Activated naive CD4-positive, alpha-beta T cell treated with anti-CD3 and anti-CD28 coated beads for 36 hours (primary cell): ENCODE measurements at places on chromosomes 2 and 18. TPM values are rescaled to one million over a fixed set of nuclear protein-coding genes. Genes with fewer than 3 reads are reported as not detected.
A peak's percentile ranks its signal among the peaks of the same experiment; 100 is the strongest.

GRCh38 chr2:29022679-29023078, 41.6 kb downstream of the TOGARAM2 start:
- H3K4me1 ChIP-seq, result peaks cover 7% of the 10 kb centered on the region
- no peaks in the 10 kb centered on the region for H3K36me3 ChIP-seq
- no peak for DNase-seq
- no peaks in the 10 kb centered on the region for H3K27me3 ChIP-seq
- H3K27ac ChIP-seq, result no peak overlapping the region

GRCh38 chr2:217988014-217988839, 14.6 kb downstream of the TNS1 start:
- no peak overlapping the region for H3K4me3 ChIP-seq
- peak; percentile 85 for DNase-seq
- no peaks in the 10 kb centered on the region for H3K36me3 ChIP-seq
- H3K4me1 ChIP-seq, result no peaks in the 10 kb centered on the region
- H3K27me3 ChIP-seq, result no peaks in the 10 kb centered on the region

DNA sequence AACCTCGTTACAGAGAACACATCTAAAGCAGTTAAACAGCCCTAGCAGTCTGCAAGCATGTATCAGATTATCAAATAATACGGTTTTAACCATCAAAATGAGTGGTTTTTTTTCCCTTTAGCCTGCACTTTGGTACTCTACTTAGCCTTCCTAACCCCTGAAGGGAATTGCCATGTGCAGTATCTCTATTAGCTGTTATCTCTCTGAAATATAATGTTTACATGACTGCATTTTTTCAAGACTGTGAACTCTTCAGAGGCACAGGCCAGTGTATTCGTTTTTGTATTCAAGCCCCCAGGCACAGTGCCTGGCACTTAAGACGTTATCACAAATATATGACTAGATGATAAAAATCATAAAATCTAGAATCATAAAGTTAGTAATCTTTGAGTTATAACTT, 509.5 kb downstream of the PARD3B start:
- no peak overlapping the region for H3K4me3 ChIP-seq
- H3K27me3 ChIP-seq, result no peaks in the 10 kb centered on the region
- H3K36me3 ChIP-seq, result no peaks in the 10 kb centered on the region

- DNase-seq, result no peak
- H3K27me3 ChIP-seq, result no peaks in the 10 kb centered on the region
- H3K4me1 ChIP-seq, result no peaks in the 10 kb centered on the region
- no peak overlapping the region for H3K27ac ChIP-seq
- H3K36me3 ChIP-seq, result no peaks in the 10 kb centered on the region
- H3K4me3 ChIP-seq, result no peak overlapping the region
Observed at GRCh38 chr2:167147271-167147941, 259.1 kb downstream of the XIRP2 start.

DNA sequence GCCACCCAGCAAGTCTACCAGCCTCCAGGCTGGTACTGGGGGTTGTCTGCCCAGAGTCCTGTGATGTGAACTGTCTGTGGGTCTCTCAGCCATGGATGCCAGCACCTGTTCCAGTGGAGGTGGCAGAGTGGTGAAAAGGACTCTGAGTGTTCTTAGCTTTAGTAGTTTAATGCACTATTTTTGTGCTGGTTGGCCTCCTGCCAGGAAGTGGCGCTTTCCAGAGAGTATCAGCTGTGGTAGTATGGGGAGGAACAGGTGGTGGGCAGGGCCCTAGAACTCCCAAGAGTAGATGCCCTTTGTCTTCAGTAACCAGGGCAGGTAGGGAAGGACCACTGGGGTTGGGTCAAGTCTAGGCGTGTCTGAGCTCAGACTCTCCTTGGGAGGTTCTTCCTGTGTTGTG, 356.7 kb downstream of the STK39 start:
- DNase-seq, result no peak
- H3K4me1 ChIP-seq, result no peaks in the 10 kb centered on the region
- H3K27me3 ChIP-seq, result peaks cover 19% of the 10 kb centered on the region
- no peaks in the 10 kb centered on the region for H3K36me3 ChIP-seq
- H3K27ac ChIP-seq, result no peak overlapping the region
- no peak overlapping the region for H3K4me3 ChIP-seq

DNA sequence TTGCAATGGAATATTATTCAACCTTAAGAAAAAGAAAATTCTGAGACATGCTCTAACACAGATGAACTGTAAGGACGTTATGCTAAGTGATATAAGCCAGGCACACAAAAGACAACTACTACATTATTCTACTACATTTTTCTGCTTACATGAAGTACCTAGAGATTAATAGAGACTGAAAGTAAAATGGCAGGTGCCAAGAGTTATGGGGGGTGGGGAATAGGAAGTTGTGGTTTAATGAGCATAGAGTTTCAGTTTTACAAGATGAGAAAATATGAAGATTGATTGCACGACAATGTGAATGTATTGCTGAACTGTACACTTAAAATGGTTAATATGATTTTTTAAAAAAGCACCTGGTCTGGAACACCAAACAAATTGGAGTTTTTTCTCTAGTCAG, 1231.6 kb upstream of the DDX18 start:
- H3K4me3 ChIP-seq, result no peak overlapping the region
- H3K36me3 ChIP-seq, result no peaks in the 10 kb centered on the region
- no peak overlapping the region for H3K27ac ChIP-seq
- H3K4me1 ChIP-seq, result no peaks in the 10 kb centered on the region

DNA sequence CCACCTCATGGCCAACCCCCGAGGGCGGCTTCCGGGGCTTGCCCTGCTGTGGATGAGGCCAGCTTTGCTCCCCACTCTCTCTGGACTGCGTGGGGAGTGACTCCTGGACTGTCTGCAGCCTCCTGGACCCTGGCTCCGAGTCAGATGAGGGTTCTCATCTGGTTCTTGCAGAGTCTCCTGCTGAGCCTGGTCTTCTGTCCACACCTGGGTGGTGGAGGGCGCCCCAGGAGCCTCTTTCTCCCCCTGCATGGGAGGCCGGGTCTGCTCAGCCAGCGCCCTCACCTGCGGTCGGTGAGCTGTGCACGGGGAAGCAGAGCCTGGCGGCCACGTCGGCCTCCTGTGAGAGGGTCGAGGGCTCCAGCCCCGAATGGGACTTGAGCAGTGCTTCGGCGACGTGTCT, 78.3 kb downstream of the RTP5 start:
- no peak overlapping the region for H3K27ac ChIP-seq
- no peaks in the 10 kb centered on the region for H3K27me3 ChIP-seq
- peaks cover 7% of the 10 kb centered on the region for H3K4me1 ChIP-seq
- H3K36me3 ChIP-seq, result no peaks in the 10 kb centered on the region
- DNase-seq, result no peak

DNA sequence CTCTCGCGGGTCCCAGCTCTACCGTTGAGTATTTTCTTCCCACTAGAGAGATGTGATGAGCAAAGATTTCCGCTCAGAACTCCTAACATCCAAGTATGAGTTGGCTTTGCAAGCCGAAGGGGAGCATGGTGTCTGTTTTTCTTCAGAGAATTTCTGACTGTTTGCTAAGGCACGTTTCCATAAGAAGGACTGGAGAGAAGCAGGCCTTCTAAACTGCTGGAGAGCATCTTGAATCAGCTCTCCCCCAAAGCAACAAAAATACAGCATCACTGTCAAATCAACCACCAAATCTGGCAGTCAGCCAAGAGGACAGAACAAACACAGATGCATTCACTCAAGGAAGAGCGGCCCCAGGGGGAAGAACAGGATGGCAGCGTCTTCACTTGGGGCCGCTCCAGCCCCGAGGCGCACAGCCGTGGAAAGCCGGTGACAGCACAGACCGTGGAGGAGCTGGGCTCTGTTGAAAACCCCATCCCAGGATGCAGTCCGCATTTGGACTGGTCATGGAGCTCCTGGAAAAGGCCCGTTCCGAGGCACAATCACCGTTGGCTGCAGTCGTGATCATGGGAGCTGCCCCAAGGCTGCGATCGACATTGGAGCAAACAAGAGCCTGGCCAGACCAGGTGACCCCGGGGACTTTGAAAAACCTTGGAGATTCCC, 101.4 kb downstream of the NFATC1 start:
- no peaks in the 10 kb centered on the region for H3K27me3 ChIP-seq
- no peak overlapping the region for H3K27ac ChIP-seq
- DNase-seq, result no peak
- H3K4me3 ChIP-seq, result no peak overlapping the region
- peaks cover 58% of the 10 kb centered on the region for H3K36me3 ChIP-seq
- H3K4me1 ChIP-seq, result peaks cover 15% of the 10 kb centered on the region

GRCh38 chr18:53253789-53254188, 913.8 kb downstream of the DCC start:
- H3K36me3 ChIP-seq, result no peaks in the 10 kb centered on the region
- DNase-seq, result no peak
- H3K4me1 ChIP-seq, result no peaks in the 10 kb centered on the region
- H3K27me3 ChIP-seq, result no peaks in the 10 kb centered on the region

- H3K27me3 ChIP-seq, result no peaks in the 10 kb centered on the region
- H3K4me1 ChIP-seq, result no peaks in the 10 kb centered on the region
- peaks cover 2% of the 10 kb centered on the region for H3K36me3 ChIP-seq
- H3K27ac ChIP-seq, result no peak overlapping the region
- H3K4me3 ChIP-seq, result no peak overlapping the region
Observed at GRCh38 chr2:186058614-186059013, 320.0 kb downstream of the FSIP2 start.

DNA sequence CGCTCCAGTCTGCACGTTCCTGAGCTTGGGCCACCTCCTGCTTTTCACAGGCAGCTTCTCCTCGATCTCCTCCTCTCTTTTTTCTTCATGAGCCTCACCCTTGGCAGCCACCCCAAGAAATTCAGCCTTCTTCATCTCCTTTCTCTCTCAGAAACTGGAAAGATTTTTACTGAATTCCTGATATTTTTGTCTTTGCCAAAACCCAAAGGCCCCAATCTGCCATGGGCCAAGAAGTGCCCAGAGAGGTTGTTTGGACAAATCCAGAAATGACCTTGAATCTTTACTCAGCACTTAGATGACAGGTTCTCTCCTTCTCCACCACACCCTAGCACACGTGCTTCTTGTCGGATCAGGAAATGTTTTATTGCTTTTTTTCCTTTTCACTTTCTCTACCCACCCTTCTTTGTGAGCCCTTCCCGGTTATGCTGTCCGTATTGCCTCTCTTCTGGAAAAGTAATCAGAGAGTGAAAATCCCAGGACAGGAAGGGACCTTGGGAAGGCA, 134.5 kb upstream of the TNP1 start:
- H3K27me3 ChIP-seq, result peaks cover 9% of the 10 kb centered on the region
- H3K36me3 ChIP-seq, result no peaks in the 10 kb centered on the region
- H3K27ac ChIP-seq, result no peak overlapping the region
- DNase-seq, result no peak
- no peak overlapping the region for H3K4me3 ChIP-seq

GRCh38 chr2:24821433-24821891, 28.2 kb downstream of the CENPO start:
- H3K4me1 ChIP-seq, result peaks cover 11% of the 10 kb centered on the region
- H3K27ac ChIP-seq, result no peak overlapping the region
- H3K36me3 ChIP-seq, result peaks cover 57% of the 10 kb centered on the region

- DNase-seq, result no peak
- H3K4me1 ChIP-seq, result no peaks in the 10 kb centered on the region
- H3K27ac ChIP-seq, result no peak overlapping the region
Observed at GRCh38 chr2:145000376-145000775, 480.5 kb upstream of the ZEB2 start.

REG3G gene
- not detected for total RNA-seq

PJVK gene
- 2.4 TPM for total RNA-seq

CD28 gene
- 165 TPM for total RNA-seq

TMEM37 gene
- total RNA-seq, result not detected

ST8SIA5 gene
- total RNA-seq, result not detected
